ENCODE measurements at places on chromosomes 3 and 15. TPM values are rescaled to one million over a fixed set of nuclear protein-coding genes. Genes with fewer than 3 reads are reported as not detected.

Gene STRIT1
- not detected for total RNA-seq

Gene ARRDC4
- total RNA-seq: 0.31 TPM

Gene SLC24A5
- total RNA-seq: not detected

Gene PLCD1
- 2.6 TPM for total RNA-seq

Gene NEIL1
- 0.80 TPM for total RNA-seq

Gene CNTN3
- not detected for total RNA-seq

Gene TMCO5A
- total RNA-seq: not detected

Gene KLHL25
- total RNA-seq: 7.1 TPM

Gene LRRN1
- total RNA-seq: not detected

Gene PTPRG
- 3.2 TPM for total RNA-seq

Gene PLCH1
- 1.0 TPM for total RNA-seq

Gene FILIP1L
- total RNA-seq: 0.08 TPM

Gene CCR9
- total RNA-seq: not detected

Gene CYP11A1
- total RNA-seq: not detected

Gene CADM2
- total RNA-seq: 0.23 TPM

Gene HYAL2
- 22.6 TPM for total RNA-seq

Gene RHOV
- 5.3 TPM for total RNA-seq

Gene TMEM40
- 0.42 TPM for total RNA-seq

Gene TGM5
- not detected for total RNA-seq

Gene ZNF280D
- total RNA-seq: 14.7 TPM

Gene LIPH
- total RNA-seq: 7.2 TPM

Gene ETV5
- 27.0 TPM for total RNA-seq

Gene RLBP1
- total RNA-seq: not detected

Gene ZNF662
- not detected for total RNA-seq

Gene LDHAL6B
- total RNA-seq: not detected

Gene NRROS
- not detected for total RNA-seq

Gene ARGFX
- not detected for total RNA-seq

Gene ADAMTS9
- 0.55 TPM for total RNA-seq

Gene LRRC2
- not detected for total RNA-seq

Gene RARB
- total RNA-seq: 6.6 TPM

Gene CORO2B
- 3.7 TPM for total RNA-seq

Gene PLD1
- total RNA-seq: 8.5 TPM

Gene RBMS3
- 0.34 TPM for total RNA-seq

Gene SERINC4
- total RNA-seq: 0.12 TPM

Gene PLAAT1
- not detected for total RNA-seq

Gene CD200R1
- 0.06 TPM for total RNA-seq

Gene C2CD4A
- 0.02 TPM for total RNA-seq

Gene RTP1
- not detected for total RNA-seq

Gene CLDN18
- not detected for total RNA-seq

Gene ADPRH
- 2.9 TPM for total RNA-seq

Gene ILDR1
- not detected for total RNA-seq

Gene CYP1A2
- not detected for total RNA-seq

Gene ACKR4
- not detected for total RNA-seq

Gene CD96
- not detected for total RNA-seq

Gene SLC12A8
- 1.3 TPM for total RNA-seq

Gene ACAA1
- total RNA-seq: 52.8 TPM

Gene USP4
- total RNA-seq: 11.1 TPM
